ENCODE measurements at places on chromosomes 4 and X.

DNA sequence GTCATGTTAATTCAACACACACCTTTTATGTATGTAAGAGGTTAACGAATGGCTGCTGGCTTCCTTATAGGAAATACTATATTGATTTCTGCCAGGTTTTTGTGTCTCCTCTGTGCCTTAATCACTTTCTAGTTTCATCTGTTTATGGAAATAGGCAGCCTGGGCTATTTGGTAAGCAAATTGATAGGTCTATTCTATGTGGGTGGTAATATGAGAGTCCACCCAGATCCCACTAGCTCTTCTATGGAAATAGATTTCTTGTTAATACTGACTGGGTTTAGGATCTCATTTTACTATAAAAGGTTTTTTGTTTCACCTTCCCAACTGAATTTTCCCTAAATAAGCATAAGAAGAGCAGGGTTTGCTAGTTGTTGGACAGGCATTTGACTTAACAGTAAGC lies 4.1 kb downstream of the BMX start:
- no peak for DNase-seq

- no peak for DNase-seq
These were observed 2.4 kb upstream of the GPR82 start for GRCh38 chrX:41721590-41721989.

DNA sequence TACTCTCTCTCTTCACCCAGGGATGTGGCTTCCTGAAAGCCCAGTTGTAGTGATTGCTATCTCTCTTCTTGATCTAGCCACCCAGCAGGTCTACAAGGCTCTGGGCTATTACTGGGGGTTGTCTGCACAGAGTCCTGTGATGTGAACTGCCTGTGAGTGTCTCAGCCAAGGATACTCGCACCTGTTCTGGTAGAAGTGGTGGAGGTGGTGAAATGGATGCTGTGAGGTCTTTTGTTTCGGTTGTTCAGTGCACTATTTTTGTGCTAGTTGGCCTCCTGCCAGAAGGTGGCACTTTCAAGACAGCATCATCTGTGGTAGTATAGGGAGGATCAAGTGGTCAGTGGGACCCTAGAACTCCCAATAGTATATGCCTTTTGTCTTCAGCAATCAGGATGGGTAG lies 268.0 kb downstream of the GABRG1 start:
- DNase-seq = no peak

DNA sequence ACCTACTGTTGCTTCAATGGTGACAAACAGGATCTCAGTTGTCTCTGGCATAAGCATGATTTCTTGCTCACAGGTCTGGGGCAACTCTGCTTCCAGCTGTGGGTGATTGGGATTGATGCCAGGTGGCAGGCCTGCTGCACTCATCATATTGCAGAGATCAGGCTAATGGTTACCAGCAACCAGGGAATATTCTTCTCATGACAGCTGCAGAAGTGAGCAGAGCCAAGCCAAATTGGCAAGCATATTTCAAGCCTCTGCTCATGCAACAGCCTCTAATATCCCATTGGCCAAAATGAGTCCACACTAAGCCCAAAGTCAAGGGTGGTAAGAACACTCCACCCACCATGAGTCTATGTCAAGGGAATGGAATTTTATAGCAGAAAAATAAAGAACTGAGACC lies 26.7 kb upstream of the TBC1D19 start:
- DNase-seq = no peak

- DNase-seq = no peak
These were observed 15.1 kb downstream of the RAI2 start for GRCh38 chrX:17846045-17846444.

GRCh38 chr4:101693842-101694398 lies 96.6 kb upstream of the BANK1 start:
- DNase-seq = no peak

- DNase-seq = no peak
These were observed 62.5 kb upstream of the NFKB1 start for GRCh38 chr4:102438396-102439235.
